Hindlimb muscle (tissue), 1 donor: ENCODE measurements at places on chromosomes 3 and 15. TPM values are rescaled to one million over a fixed set of nuclear protein-coding genes. Genes with fewer than 3 reads are reported as not detected.

SLC12A8 gene
- polyA plus RNA-seq: 0.45 TPM

GRCh38 chr15:82964890-82965289, 12.4 kb upstream of the HOMER2 start:
- DNase-seq: no peak

DNA sequence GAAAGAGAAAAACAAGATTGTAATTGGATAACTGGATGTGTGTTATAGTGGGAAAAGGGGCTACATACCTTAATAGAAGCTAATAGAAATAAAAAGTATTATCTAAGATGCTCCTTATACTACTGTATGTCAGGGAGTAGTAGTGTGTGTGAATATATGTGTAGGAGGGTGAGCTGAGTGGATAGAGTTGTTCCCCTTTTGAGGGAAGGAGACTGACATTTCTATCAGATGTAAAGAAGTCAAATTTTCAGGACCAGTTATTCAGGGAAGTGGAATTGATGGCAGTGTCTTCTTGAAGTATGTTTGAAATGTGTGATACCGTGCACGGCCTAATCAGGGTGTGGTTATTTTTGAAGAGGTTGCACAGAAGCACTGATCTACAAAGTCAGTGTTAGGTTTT, 49.1 kb downstream of the PCOLCE2 start:
- no peak for DNase-seq

TRIM71 gene
- 0.18 TPM for polyA plus RNA-seq

CHRNB4 gene
- 0.30 TPM for polyA plus RNA-seq

HRG gene
- polyA plus RNA-seq: 0.18 TPM

CAV3 gene
- polyA plus RNA-seq: 337 TPM

C3orf70 gene
- 3.5 TPM for polyA plus RNA-seq

DNA sequence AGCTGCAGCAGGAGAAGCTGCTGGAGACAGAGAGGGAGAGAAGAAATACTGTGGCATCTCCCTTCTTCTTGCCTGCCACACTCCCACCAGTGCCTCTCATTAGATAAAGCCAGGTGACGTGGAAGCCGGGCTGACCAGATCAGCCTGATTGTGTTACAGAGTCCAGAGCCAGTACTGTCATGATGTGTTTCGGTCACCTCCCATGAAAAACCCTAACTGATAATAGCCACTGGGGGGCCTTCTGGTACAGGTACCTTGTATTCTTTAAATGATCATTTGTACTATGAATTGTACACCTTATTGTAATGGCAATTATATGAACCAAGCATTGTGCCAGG, 125.8 kb upstream of the TMEM108 start:
- DNase-seq: no peak

GRCh38 chr3:47949979-47950378, 66.2 kb downstream of the MAP4 start:
- DNase-seq: no peak

- no peak for DNase-seq
These were observed 15.1 kb downstream of the CALML4 start for GRCh38 chr15:68190048-68190447.

DNA sequence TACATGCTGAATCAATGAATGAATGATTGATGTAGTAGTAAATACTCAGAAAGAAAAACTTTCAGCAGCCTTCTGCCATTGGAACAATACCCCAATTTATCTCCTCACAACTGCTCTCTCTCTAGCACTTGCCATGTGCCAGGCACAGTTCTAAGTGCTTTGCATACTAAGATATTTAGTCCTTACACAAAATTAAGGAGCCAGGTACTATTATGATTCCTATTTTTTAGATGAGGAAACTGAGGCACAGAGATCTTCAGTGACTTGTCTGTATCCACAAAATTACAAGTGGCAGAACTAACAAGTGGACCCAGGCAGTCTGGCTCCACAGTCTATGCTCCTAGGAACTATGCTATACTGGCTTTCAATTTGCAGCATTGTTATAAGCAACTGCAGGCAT, 279.2 kb downstream of the LSAMP start:
- DNase-seq: no peak

GRCh38 chr15:89781891-89782618, 5.9 kb downstream of the MESP2 start:
- DNase-seq: no peak

DNA sequence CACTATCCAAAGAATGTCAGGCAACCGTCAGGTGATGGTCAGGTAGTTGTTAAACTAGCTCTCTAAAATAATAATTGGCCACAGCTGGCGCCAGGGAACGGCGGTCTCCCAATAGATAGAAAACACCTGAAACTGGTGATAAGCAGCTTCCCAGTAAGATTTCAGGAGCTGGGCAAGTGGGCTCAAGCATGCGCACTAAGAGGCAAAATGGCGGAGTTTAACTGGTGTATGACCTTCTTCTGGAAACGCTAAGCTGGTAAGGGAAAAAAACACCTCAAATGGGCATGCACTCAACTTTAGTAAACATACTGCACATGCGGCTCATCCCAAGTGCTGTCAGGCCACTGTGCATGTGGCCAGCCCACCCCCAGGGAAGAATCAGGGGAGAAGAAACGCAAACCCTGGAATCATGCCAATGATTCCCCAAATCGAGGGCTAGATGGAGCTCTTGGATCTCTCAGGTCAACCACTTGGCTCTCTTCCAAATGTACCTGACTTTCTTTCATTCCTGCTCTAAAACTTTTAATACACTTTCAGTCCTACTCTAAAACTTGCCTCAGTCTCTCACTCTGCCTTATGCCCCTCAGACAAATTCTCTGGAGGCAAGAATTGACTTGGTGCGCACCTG, 195.0 kb downstream of the ZNF621 start:
- DNase-seq: peak; percentile 48

DNA sequence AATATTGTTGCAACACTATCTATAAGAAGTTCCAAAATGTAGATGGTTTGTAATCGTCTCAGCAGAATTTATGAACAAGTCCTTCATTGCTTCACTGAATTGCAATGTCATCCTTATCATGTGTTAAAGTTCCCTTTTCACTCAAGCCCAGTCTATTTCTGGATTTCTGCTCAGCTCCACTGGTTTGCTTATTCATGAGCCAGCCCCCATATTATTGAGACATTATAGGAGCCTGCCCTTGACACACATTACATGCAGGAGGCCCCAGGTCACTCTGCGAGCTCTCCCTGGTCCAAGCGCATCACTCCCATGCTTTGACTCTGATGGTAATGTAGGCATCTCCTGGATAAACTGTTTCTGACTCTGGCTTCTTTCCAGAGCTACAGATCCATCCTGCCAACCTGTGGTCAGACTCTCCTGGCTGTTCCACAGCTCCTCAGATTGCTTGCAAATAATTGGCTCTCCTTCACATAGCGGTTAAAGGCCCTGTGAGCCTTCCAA, 56.9 kb downstream of the ABTB1 start:
- DNase-seq: no peak

GRCh38 chr3:117409701-117410459, 700.3 kb downstream of the TUSC7 start:
- DNase-seq: no peak

DNA sequence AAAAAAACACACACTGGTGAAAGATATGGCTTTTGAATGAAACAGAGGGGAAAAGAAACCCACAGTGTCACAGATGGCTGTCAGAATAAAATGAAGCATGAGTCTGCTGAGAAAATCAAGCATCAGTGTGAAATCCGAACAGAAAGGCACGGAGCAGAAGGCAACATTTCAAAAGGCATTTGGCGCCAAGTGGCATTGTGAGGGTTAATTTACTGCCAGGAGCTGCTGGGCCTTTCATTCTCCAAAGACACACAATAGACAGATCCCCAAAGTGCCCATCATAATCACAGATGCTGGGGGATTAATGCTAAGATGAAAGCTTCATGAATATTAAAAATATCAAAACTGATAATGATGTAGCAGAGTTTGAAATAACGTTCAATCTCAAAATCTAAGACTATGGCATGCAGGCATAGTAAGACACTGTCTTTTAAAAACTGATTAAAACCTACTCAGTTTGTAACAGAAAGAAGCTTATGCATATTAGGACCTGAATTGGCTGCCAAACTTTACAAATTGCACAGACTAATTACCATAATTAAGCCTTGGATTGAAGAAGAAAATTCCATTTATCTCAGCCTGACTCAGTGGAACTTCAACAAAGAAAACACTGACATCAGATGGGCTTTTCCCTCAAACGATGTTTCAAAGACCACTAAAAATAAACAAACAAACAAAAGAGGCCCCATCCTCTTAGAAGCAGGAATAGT, 589.2 kb downstream of the ROBO1 start:
- no peak for DNase-seq

GRCh38 chr15:101446518-101447167, 42.9 kb downstream of the PCSK6 start:
- DNase-seq: no peak

DNA sequence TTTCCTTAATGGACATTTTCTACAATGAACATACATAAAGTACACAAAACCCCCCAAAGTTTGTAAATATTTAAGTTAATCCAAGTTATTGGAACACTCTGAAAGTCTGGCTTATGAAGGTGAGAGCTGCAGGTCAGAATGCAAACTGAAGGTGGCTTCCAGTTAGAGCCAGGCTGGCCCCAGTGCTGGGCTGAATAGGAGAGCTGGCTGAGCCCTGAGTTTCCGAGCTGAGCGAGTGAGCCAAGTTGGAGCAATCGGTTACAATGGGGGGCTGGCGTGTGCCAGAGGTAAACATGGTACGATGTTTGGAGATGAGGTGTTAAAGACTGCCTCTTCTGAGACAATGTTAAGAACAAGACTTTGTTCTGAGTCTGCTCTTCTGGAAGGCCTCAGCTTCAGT, 230.8 kb upstream of the MCTP2 start:
- DNase-seq: no peak

DNA sequence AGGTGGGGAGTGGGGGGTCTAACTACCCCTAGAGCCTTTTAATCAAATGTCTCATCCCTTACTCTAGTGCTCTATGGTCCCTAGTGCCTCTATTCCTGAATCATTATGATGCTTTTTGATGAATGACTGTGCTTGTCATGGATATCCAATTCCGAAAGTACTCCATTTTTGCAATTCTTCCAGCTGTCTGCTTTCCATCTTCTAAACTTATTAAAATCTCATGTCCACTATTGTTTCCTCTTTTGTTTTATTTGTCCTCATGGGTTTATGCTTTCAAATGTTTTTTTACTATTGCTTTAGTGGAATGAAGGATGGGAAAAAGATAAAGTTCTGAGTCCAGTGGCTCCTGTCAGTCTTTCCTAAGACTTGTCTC, 77.2 kb upstream of the KCNMB2 start:
- DNase-seq: peak; percentile 46

GRCh38 chr3:26256224-26256623, 366.3 kb upstream of the LRRC3B start:
- DNase-seq: no peak

DNA sequence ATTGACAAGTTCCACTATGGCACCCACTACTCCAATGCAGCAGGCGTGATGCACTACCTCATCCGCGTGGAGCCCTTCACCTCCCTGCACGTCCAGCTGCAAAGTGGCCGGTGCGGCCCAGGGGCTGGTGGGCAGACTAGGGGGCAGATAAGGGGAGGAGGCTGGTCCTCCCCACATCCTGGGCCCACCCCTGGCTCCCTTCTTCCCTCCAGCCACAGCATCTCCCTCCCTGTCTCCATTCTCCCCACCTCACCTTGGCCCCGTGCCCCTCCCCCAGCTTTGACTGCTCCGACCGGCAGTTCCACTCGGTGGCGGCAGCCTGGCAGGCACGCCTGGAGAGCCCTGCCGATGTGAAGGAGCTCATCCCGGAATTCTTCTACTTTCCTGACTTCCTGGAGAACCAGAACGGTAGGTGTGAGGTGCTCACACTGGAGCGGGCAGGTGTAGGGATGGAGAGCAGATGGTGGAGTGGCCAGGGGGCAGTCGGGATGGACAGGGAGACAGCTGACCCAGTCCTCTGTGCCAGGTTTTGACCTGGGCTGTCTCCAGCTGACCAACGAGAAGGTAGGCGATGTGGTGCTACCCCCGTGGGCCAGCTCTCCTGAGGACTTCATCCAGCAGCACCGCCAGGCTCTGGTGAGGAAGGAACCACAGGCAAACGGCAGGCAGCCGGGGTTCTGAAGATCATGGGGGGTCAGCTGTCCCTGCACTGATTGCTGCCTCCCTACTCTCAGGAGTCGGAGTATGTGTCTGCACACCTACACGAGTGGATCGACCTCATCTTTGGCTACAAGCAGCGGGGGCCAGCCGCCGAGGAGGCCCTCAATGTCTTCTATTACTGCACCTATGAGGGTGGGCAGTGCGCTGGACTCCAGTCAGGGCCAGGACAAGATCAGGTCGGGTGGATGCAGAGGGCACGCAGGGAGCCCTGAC, 26.0 kb downstream of the NBEAL2 start:
- DNase-seq: no peak

- DNase-seq: no peak
These were observed 251.0 kb downstream of the RPLP1 start for GRCh38 chr15:69703532-69704187.

- DNase-seq: no peak
These were observed 142.5 kb upstream of the LMCD1 start for GRCh38 chr3:8359133-8359532.

MAGEL2 gene
- 21.3 TPM for polyA plus RNA-seq

ZNF774 gene
- polyA plus RNA-seq: 3.6 TPM

- DNase-seq: no peak
These were observed 33.6 kb upstream of the OCA2 start for GRCh38 chr15:28132524-28133275.

- no peak for DNase-seq
These were observed 224.0 kb downstream of the CHL1 start for GRCh38 chr3:420584-420983.

DNA sequence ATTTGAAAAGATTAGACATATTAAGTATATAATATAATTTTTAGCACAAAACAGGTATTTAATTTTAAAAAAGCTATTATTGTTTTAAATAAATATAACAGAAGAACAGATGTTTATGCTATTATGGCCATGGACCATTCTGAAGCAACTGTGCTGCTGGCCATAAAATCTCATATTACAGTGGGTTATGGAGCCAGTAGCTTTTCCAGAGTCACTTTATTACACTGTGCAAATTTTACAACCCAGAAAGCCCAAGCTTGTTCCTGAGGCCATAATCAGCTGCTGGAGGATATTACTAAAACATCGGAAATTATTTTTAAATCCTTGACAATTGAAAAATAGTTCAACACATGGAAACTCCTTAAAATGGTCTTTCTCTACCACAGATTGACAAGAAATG, 557.3 kb upstream of the KCNMB2 start:
- DNase-seq: peak; percentile 58

- no peak for DNase-seq
These were observed 117.5 kb downstream of the EEFSEC start for GRCh38 chr3:128270559-128271492.

DNA sequence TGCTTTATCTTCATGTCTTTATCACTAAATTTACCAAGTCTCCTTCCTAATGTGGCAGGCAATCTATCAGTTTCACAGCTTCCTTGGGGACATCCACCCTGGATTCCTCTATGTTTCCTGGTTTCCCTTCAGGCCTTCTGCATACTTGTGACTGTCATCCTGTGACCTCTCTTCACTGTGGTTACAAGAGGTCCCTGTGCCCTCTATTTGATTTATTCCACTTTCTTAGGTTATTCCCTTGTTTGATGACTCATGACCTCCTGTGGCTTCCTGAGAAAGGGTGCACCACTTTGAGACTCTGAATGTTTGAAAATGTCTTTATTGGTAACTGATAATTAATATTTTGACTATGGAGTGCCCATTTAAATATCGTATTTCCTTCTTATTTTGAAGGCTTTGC, 60.5 kb upstream of the KY start:
- no peak for DNase-seq

- no peak for DNase-seq
These were observed 237.5 kb downstream of the GAP43 start for GRCh38 chr3:115860766-115861165.

MUC4 gene
- polyA plus RNA-seq: 0.70 TPM

FILIP1L gene
- polyA plus RNA-seq: 42.3 TPM
